ENCODE measurements at places on chromosomes 1 and 21. TPM values are rescaled to one million over a fixed set of nuclear protein-coding genes. Genes with fewer than 3 reads are reported as not detected.
A peak's percentile ranks its signal among the peaks of the same experiment; 100 is the strongest.

GRCh38 chr1:230750986-230751625 lies 3.9 kb downstream of the CAPN9 start:
- no peak for DNase-seq

GRCh38 chr1:7427605-7428300 lies 343.3 kb upstream of the VAMP3 start:
- DNase-seq: peak; percentile 40

Gene LRRC53
- total RNA-seq: not detected

Gene TDRD10
- not detected for total RNA-seq

DNA sequence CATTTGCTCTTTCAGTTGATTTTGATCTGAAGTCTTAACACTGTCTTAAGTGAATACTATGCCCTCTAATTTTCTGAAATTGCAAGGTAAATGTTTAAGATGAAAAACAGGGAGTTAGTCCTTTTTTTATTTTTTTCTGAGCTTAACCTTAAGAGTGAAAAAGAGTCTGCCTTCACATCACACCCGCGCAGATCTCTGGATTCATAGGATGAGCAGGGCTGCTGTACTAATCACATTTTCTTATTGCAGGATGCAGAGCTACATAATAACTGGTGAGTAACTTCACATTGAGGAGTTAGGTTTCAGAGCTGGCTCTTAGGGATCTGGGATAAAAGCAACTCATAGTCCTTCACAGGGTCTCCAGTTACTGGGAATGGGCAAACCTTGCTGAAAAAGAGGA lies 188.7 kb upstream of the ATP1B1 start:
- no peak for DNase-seq

Gene SELL
- 66.8 TPM for total RNA-seq

DNA sequence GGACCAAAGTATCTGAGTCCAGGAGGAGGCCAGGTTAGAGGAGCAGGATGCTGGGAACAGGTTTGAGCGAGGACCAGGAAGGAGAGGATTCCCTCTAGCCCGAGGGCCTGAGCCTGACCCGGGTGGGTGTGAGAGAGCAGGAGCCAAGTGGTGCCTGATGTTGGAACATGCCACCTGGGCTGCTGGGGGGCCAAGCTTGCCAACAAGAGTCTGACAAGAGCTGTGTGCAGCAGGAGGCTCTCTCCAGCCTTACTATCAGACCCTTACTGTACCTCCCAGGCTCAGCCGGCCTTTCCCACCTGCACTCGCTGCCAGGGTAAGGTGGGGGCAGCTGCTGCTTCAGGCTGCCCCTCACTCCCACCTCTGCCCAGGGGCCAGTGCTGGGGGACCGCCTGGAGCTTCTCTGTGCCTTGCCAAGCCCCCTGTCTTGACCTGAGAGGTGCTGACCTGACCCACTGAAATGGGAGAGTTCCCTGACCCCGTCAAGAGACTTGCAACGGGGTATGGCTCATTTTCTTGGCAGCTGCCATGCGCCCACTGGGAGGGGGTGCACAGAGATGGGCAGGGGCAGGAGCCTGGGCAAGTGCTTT lies 159.6 kb upstream of the VAMP3 start:
- no peak for DNase-seq

Gene CHIA
- not detected for total RNA-seq

GRCh38 chr1:221696718-221697461 lies 45.0 kb downstream of the DUSP10 start:
- no peak for DNase-seq

DNA sequence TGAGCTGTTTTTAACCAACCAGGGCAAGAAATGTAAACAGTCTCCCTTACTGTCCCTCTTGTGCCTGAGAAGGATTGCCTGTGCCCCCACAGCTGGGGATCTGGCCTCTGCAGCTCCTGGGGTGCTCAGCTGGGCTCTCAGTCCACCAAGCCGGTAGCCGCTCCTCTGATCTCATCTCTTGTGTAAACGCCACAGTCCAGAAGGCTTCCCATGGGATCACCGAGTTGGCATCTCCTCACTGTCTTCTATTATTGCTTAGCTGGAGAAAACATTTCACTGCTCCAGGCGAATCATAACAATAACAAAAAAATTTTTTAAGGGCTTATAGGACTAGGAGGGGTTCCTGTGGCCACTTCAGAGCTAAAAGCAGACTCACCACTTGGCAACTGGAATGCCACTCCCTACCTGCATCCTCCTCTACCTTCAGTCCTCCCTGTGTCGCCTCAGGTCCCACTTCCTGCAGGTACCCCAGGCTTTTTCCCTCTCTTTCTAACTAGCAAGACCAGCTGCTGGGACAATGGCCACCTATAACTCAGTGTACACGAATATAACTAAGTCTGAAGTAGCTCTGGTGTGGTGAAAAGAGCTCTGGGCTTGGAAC lies 75.8 kb downstream of the ATP1A1 start:
- DNase-seq: no peak

Gene RGS1
- total RNA-seq: 67.6 TPM

DNA sequence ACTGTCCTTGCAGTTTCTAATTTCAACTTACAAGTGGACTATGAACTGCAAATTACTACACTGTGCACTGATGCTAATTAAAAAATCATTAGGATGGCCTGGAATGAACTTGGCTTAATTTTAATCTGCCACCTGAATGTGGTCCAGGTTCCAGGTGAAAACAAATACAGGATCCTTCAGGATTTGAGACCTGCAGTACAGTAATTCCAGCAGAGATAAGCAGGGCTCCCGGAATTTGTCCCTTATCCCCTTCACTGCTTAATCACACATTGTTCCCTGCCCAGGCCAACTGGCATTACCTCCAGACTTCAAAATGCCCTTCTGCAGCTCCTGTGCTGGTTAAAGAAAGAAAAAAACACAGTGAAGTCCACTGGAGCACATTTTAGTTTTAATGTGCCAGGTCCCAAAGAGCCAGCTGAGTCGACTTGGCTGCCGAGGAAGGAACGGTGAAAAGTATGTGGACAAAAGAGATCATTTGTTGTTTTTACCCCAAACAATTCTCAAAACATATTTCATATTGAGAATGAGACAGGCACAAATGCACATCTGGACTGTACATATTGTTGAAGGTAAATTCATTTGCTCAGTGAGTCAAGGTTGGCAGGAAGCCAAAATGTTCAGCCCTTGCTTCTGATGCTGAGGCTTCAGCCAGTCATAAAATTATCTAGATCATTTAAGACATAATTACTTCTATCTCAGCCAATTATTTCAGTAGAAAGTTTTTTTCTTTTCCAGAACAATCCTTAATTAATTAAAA lies 28.3 kb downstream of the DEGS1 start:
- no peak for DNase-seq

DNA sequence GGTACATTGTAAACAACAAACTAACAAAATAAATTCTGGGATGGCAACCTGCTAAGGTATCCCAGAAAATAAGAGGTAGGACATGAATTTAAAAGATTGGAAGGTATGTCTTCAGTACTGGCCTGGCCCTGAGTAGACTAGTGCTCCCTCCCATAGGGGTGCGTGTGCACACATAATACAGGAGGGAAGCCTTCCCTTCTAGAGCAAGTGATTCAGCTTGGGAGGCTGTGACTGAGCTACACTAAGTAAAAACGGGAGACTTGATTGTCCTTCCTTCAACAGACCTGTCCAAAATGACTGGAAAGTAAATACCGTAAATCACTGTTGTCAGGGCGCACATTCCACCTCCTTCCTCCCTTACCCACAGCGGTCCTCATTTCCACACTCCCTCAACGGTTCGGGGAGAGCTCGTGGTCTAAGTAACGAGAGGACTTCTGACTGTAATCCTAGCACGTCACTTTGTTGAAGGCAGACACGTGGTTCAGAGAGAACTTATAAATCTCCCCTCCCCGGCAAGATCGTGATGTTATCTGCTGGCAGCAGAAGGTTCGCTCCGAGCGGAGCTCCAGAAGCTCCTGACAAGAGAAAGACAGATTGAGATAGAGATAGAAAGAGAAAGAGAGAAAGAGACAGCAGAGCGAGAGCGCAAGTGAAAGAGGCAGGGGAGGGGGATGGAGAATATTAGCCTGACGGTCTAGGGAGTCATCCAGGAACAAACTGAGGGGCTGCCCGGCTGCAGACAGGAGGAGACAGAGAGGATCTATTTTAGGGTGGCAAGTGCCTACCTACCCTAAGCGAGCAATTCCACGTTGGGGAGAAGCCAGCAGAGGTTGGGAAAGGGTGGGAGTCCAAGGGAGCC lies at the start of gene TGFB2:
TGFB2 (plus strand) TSS at position 523 of the 859 bp plus-strand sequence. CDS start 1,366 bp downstream, outside the sequence.
- DNase-seq: no peak

DNA sequence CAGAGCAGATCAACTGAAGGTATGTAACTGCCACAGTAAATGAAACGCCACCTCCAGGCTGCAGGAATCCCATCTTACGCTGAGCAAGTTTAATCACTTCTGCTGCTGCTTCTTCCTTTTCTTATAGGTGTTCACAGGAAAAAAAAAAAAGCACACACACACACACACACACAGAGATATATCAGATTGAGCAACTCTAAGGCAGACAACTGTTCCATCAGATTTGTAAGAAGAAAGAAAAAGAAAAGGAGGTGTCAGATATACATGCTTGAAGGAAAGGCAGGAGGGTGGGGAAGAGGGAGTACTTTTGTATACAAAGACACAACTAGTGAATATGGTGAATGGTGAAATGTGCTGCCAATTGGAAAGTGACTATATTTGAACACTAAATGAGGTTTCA lies 28.6 kb downstream of the DSTYK start:
- no peak for DNase-seq

DNA sequence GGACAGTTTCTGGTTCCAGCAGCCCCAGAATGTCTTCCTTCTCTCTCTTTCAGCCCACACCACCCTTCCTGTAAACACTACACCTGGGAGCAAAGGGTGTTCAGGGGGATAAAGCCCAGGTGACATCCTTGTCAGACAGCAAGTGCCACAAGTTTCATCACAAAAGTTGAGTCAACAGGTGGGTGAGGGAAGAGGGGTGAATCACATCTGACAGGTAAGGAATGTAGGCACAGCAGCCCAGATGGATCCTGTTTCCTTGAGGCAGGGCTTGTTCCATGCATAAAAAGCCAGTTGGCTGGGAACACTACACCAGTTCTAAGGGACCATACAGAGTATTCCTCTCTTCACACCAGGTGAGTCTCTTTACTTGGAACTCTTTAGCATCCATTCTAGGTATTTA lies at the start of gene SPRR1B:
SPRR1B (plus strand) TSS at position 309 of the 400 bp plus-strand sequence. CDS start 1,143 bp downstream, outside the sequence.
- no peak for DNase-seq

DNA sequence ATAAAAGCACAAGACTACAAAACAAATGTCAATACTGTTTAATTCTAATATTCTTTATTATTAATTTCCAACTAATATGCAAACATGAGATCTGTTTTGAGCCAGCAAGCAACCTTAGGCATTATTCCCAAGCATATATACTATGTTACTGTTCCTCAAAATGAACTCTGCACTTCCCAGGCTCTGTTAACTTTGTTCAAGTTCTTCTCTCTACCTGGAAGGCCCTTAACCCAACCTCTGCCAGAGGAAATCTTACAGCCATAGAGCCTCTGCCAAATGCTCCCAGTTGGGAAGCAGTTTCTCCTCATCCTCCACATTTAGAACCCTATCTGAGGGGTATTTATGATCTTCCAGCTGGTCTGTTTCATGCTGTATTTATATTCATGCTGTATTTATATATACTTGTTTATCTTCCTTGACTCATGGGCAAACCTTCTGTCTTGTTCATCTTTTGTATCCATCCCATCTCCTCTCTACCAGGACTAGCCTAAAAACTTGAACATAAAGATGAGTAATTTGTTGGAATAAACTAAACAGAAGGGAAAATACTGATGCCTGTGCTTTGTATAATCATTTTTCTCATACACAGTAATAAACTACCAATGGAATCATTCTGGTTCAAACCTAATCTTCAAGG lies 5.3 kb downstream of the IVNS1ABP start:
- no peak for DNase-seq

- no peak for DNase-seq
Measured at GRCh38 chr21:39088031-39088370, 95.2 kb downstream of the PSMG1 start.

DNA sequence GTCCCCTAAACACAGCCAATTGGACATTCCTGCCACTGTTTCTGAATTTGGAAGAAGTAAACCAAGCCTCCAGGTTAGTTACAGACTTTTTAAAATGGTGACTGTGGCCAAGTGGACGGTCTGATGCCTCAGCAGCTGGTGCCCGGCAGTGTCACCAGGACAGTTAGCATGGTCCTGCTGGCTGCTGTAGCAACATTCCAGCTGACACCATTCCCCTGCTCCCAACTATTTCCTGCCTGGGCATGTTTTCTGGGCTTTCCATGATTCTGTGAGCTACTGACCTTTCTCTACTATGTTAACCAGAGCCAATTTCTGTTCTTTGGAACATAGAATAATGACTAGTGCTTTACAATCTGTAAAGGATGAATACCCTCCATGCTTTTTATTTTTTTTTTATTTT lies 95.0 kb downstream of the TLR5 start:
- DNase-seq: no peak

Gene TRIM67
- total RNA-seq: not detected

- DNase-seq: no peak
Measured at GRCh38 chr1:204685236-204686006, at the start of gene LRRN2. Gene LRRN2, minus strand, starts transcription at chr1:204685738. Its CDS starts 65,746 bp downstream, at chr1:204619992.

DNA sequence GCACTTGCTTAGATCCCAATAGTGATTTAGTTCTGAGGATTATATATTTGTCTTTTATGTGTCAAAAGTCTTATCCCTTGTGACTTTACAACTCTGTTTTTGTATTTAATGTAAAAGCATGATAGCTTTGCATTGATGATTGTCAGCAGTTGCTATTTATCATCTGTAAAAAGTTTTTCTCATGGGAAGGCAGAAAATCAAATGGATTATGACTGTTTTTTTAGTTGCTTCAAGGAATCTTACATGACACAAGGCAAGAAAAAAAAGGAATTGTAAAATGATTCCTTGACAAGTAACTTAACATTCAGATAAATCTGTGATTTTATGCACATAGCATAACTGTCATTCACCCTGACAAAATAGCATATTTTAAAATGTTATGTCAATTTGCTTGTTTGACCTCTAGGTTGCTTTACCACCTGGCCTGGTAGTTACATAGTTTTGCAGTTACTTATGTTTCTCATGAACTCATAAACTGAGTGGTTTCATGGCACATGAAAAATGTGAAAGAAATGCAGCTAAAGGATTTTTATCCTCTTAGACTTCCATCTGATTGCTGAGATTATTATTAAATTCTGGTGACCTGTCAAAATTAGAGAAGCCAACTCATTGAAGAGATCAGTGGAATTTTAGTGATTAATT lies 622.6 kb downstream of the ADGRL2 start:
- DNase-seq: no peak

- no peak for DNase-seq
Measured at GRCh38 chr1:226838456-226838855, 32.0 kb upstream of the PSEN2 start.

- DNase-seq: peak; percentile 12
Measured at GRCh38 chr1:31881688-31882000, 56.5 kb downstream of the PTP4A2 start.

- no peak for DNase-seq
Measured at GRCh38 chr1:160971618-160972056, 17.0 kb upstream of the ITLN2 start.

Gene TEKT2
- total RNA-seq: not detected

Gene TRMT1L
- 15.0 TPM for total RNA-seq

- DNase-seq: no peak
Measured at GRCh38 chr1:71298633-71299032, 217.8 kb upstream of the ZRANB2 start.

- DNase-seq: no peak
Measured at GRCh38 chr1:58035523-58035922, 511.0 kb downstream of the OMA1 start.

All from natural killer cell treated with Interleukin-12 subunit alpha and Interleukin-12 subunit beta and Interleukin-15 and Interleukin-18, amount 100 ng/mL, for 72 hours (primary cell).